ENCODE measurements at places on chromosomes 7 and 10.

GRCh38 chr7:78301407-78301806, 502.8 kb downstream of the PHTF2 start:
- DNase-seq, result no peak

DNA sequence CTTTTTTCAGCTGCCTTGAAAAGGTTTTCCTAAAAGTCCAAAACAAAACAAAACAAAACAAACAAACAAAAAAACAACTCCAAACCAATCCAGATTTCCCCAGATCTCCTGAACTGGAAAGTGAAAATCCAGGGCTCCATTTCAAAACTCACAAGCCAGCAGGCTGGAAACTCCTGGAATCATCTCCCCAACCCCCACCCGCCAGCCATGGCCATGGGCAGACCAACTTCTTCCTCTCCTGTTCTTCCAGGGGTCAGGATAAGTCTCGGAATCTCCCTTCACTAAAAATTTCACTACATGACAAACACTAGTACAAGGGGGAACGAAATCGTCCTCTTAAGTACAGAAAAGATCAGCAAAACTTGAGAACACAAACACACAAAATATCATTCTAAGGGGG, 40.4 kb downstream of the GNA12 start:
- DNase-seq, result no peak

DNA sequence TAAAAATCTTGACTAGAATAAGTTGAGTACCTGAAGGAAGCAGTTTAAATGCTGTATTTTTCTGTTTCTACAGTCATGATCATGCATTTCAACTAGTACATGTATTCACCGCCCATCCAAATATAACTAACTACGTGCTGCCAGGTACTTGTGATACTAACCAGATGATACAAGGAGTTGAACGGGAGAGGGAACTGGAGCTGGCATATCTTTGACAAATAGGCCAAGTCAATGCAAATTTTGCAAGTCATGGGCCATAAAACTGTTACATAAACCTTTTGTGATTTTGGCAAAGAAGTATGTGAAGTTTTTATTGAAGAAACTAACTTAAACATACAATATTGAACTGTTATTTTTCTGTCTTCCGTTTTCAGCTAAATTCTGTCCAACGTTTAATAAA, 14.5 kb downstream of the NUP42 start:
- DNase-seq, result no peak

DNA sequence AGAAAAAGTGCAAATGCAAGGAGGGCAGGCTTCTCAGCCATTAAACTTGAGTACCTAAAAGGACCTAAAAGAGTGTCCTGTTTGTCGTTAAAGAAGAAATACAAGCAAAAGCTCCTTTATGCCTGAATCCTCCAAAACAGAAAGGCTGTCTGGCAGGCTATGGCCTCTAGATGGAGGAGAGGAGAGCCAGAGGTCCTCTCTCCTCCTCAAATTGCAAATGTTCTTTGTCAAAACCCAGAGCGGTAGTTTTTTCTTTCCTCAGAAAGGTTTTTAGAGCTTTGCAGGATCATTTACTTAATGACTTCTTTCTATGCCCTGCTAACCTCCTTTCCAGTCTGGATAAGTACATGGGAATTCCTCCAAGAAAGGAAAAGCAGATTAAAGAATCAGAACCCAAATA, 1.9 kb upstream of the SORCS1 start:
- DNase-seq, result no peak

DNA sequence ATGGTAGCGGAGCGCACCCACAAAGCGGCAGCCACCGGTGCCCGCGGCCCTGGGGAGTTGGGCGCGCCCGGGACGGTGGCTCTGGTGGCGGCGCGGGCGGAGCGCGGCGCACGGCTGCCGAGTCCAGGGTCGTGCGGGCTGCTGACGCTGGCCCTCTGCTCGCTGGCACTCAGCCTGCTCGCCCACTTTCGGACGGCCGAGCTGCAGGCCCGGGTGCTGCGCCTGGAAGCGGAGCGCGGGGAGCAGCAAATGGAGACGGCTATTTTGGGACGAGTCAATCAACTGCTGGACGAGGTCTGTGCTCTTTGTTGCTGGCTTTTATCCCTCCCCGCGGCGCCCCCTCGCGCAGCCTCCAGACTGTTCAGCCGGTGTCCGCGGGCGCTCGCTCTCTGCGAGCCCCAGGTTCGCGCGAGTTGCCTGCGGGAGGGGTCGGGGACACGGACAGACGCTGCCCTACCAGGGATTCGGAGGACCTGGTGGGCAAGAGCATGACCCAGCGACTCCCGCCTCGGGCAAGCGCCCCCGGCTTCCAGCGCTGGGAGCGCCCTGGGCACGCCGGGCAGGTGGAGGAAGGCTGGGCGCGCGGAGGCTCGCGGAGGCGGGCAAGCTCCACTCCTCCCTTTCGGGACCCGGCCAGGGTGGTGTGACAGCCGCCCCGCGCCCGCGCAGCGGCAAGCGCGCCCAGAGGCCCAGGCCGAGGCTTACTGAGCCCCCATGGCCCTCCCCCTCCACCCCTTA, 887 bp downstream of the COL13A1 start:
- DNase-seq, result no peak

GRCh38 chr7:78770422-78771410, 682.8 kb downstream of the MAGI2 start:
- DNase-seq, result no peak

- no peak for DNase-seq
Observed at GRCh38 chr7:74217455-74218342, 7.9 kb downstream of the LAT2 start.

GRCh38 chr10:112634096-112634830, 187.2 kb downstream of the VTI1A start:
- DNase-seq, result no peak
